ENCODE measurements at places on chromosomes 5 and 9. TPM values are rescaled to one million over a fixed set of nuclear protein-coding genes. Genes with fewer than 3 reads are reported as not detected.

TRIM41 gene
- total RNA-seq, result 9.1 TPM

C7 gene
- total RNA-seq, result 0.38 TPM

PCDHA7 gene
- total RNA-seq, result 0.51 TPM

IL13 gene
- not detected for total RNA-seq

MLANA gene
- total RNA-seq, result not detected
